ENCODE measurements at places on chromosomes 6 and 20.

DNA sequence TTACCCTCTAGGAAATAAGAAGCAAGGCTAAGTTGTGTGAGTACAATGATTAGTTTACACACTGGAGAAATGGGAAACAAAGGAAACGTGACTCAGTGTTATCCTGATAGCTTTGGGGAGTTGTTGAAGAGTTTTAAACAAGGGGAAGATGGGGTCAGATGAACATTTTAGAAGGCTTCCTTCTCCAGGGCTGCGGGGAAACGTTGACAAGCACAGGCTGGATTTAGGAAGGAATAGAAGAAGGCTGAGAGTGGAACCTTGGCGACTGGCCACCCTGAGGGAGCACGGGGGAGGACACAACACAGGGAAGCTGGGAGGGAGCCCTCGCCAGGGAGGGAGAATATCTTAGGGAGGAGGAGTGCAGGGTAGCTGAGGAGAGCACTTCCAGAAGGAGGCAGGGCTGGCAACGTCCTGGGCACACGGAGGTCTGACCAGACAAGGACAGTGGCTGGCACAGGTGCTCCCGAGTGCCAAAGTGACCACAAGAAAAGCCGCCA lies 134.7 kb downstream of the AIG1 start:
- H3K27me3 ChIP-seq: no peaks in the 10 kb centered on the region
- H3K27ac ChIP-seq: no peak overlapping the region
- H3K36me3 ChIP-seq: no peaks in the 10 kb centered on the region
- DNase-seq: no peak

DNA sequence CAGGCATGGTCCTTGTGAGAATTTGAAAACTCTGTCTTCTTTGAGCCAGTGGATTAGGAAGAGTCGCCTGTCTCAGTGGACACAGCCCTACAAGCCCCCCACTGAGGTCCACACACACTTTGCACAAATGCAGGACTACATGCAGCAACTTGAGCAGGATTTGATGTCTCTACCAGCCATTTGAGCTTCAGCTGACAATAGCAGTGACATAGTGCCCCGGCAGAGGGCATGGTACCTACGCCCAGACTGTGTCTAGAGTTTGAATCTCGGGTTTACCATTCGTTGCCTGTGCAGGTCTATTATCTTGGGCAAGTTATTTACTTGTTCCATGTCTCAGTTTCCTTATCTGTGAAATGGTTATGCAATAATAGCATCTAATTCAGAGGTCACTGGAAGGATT lies 580.1 kb downstream of the TFAP2B start:
- H3K27me3 ChIP-seq: no peaks in the 10 kb centered on the region
- H3K4me1 ChIP-seq: no peaks in the 10 kb centered on the region
- no peak overlapping the region for H3K27ac ChIP-seq

GRCh38 chr6:132932588-132932987 lies 118.2 kb downstream of the RPS12 start:
- no peak for DNase-seq
- no peak overlapping the region for H3K4me3 ChIP-seq
- H3K27ac ChIP-seq: no peak overlapping the region
- no peaks in the 10 kb centered on the region for H3K27me3 ChIP-seq
- H3K36me3 ChIP-seq: no peaks in the 10 kb centered on the region

- peaks cover 41% of the 10 kb centered on the region for H3K36me3 ChIP-seq
- H3K27me3 ChIP-seq: no peaks in the 10 kb centered on the region
- peak overlapping the region; percentile 10 for H3K4me3 ChIP-seq
- no peak overlapping the region for H3K27ac ChIP-seq
- no peak for DNase-seq
Measured at GRCh38 chr20:57399587-57400155, 8.5 kb downstream of the RBM38 start.

DNA sequence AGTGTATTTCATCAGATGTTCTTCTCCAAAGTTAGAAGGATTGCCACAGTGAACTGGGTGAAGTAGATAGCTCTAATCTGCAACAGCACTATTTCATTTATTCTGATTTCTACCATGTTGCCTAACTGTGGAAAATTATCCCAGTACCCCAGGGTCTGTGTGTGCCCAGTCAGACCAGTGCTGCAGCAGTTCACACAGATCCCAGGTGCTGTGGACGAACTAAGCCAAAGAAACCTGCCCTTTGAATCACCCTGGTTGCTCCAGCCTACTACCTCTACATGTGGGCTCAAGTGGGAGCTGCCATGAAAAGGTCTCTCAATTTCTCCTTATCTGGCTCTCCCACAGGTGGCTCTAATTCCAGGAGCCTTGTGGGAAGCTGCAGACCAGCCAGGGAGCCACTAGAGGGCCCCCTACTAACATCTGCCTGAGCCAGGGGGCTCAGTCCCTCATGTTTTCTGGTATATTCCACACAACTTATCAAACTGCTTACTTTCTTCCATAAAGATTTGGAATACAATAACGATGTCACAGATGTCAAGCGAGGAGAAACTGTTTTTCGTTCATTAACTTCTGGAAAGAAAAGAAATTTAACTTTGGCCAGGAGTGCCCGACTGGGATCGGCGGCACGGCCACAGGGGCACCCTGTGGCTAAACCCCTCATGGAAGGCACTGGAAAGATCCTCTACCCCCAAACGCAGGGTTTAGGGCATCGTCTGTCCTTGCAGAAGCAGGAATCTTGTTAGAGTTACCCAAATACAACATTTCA lies 31.6 kb upstream of the LY86 start:
- H3K36me3 ChIP-seq: no peaks in the 10 kb centered on the region
- no peaks in the 10 kb centered on the region for H3K27me3 ChIP-seq
- no peak overlapping the region for H3K27ac ChIP-seq
- DNase-seq: no peak
- no peak overlapping the region for H3K4me3 ChIP-seq

- no peaks in the 10 kb centered on the region for H3K4me1 ChIP-seq
- no peaks in the 10 kb centered on the region for H3K27me3 ChIP-seq
- no peaks in the 10 kb centered on the region for H3K36me3 ChIP-seq
- no peak for DNase-seq
- H3K27ac ChIP-seq: no peak overlapping the region
Measured at GRCh38 chr20:64099086-64099786, 8.1 kb downstream of the NPBWR2 start.

DNA sequence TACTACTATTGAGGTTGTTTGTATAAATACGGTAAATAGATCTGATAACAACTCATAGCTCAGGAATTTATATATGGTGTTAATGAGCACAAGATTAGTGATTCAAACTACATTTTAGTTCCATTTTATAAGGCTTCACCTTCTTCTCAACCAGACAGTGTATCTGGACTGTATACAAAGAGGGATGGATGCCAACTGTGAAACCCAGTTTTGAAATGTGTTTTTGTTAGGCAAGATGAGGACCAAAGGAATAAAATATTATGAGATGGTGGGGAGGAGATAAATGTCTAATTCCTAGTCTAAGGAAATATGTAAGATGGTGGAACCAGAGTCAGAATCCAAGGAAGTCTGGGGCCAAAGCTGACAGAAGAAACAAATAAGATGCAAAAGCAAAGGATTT lies 329.0 kb downstream of the GRIK2 start:
- H3K4me1 ChIP-seq: peaks cover 9% of the 10 kb centered on the region
- no peak for DNase-seq
- no peaks in the 10 kb centered on the region for H3K27me3 ChIP-seq
- no peak overlapping the region for H3K4me3 ChIP-seq
- H3K27ac ChIP-seq: no peak overlapping the region

Data from thoracic aorta (tissue), 2 donors.